Stimulated activated CD4-positive, alpha-beta T cell treated with anti-CD3 and anti-CD28 coated beads, Interleukin-4, amount 100 ng/mL, for 4 hours (primary cell): ENCODE measurements at places on chromosomes 5 and 9.

DNA sequence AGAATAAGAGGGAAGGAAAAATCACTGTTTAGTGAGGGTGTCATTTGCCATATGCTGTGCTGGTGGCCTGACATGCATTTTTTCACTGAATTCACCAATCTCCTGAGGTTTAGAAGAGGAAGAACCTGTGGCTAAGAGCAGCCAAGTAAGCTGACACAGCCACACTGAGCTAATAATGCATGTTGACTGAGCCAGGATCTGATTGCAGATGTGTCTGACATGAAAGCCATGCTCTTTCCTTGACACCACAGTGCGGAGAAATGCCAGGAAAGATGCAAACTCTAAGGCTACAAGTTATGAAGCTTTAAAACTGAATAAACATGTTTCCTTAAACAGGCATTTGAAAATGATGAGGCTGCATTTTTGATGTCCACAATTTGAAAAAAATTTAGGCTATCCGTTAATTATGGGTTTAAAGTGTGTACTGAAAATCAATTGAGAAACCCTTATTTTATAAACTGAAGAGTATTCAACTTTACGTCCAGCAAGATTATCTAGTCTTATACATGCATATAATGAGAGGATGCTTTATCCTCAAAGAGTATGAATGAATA is 208.6 kb downstream of the FBN2 start:
- no peak for DNase-seq

DNA sequence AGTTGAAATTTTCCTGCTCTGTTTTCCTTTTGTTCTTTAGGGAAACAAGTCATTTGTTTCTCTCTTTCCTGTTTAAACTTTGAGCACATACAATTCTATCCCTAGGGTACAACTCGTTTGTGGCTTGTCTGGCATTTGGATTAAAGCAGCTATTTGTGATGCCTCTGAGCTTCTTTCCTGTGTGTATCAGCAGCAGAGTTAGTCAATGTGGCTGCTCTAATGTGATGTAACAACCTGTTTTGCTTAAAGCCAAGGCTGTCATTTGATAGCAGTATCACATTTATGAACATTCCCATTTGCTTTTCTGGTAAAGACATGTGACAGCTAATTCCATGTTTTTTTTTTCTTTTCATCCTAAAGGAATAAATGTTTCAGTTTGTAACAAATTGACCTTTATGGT is 314.3 kb upstream of the CHD1 start:
- DNase-seq: no peak

GRCh38 chr9:95989297-95989696 is 113.8 kb downstream of the ERCC6L2 start:
- DNase-seq: no peak

DNA sequence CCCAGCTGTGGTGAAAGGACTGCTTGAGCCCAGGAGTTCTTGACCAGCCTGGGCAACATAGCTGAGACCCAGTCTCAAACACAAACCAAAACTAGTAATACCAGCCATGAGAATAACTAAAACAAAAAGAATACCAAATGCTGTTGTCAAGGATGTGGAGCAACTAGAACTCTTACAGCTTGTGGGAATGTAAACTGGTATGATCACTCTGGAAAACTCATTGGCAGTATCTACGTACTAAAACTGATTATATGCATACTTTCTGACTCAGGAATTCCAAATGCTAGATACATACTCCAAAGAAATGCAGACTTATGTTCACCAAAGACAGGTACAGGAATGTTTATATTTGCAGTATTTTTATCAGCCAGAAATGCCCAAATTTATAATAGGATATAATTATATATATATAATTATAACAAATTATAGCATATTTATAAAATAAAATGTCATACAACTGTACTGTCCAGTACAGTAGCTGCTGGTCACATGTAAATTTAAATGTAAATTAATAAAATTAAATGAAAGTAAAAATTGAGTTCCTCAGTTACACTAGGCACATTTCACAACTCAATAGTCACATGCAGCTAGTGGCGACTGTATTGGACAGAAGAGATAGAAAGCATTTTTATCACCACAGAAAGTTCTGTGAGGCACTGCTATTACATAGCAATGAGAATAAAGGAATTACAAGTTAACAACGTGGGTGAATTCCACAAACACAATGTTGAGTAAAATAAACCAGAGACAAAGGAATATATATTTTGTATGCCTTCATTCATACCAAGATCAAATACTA is 118.5 kb downstream of the GNAQ start:
- no peak for DNase-seq

GRCh38 chr9:16052757-16053530 is 500.1 kb downstream of the CCDC171 start:
- DNase-seq: no peak

DNA sequence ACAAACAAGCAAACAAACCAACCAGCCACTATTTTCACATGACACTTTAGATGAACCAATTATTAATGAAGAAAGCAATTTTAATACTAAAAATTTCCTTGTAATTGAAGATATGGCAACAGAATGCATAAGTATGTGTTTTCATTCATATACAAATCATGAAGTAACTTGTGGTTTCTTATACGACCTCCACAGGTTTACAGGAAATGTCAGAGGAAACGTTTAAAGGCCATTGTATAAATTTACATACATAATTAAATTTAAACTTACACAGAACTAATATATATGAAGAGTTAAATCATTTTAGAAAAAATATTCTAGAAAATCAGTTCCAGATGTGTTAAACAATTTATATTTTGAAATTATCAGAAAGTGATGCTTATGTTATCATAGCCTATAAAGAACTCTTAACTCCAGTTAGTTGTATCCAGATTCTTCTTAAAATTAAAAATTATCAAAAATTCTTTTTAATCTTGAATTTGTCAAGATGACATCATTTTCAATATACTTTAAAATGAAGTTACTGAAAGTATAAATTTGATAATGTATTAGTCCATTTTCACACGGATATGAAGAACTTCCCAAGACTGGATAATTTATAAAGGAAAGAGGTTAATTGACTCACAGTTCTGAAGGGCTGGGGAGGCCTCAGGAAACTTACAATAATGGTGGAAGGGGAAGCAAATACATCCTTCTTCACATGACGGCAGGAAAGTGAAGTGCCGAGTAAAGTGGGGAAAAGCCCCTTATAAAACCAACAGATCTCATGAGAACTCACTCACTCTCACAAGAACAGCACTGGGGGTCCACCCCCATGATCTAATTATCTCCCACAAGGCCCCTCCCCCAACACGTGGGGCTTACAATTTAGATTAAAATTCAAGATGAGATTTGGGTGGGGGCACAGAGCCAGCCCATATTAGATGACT is 192.0 kb downstream of the PIK3R1 start:
- no peak for DNase-seq
